ENCODE measurements at places on chromosomes 11 and 22.

DNA sequence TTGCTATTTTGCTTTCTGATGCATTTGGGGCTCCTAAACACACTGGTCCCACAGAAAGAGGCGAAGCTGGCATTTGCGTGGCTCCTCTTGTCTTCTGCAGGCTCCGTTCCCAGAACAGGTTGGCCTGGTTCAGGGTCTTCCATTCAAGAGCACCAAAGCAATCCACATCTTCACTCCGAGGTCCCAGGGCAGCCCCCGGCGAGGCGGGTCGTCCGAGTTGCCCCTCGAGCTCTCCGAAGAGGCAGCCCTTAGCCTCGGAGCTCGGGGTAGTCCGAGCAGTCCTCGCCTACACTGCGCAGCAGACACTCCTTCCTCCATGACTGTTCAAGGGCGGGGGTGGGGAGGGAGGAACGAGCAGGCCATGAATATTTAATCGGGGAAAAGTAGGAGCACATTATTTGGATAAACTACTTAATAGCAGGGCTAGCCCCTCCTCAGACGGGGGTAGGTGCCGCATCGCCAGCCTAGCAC, 321.3 kb downstream of the BLID start:
- DNase-seq = no peak

GRCh38 chr22:22902247-22903001, 14.8 kb downstream of the IGLL5 start:
- no peak for DNase-seq

- DNase-seq = no peak
Measured at GRCh38 chr11:47932544-47932943, 47.8 kb upstream of the PTPRJ start.

DNA sequence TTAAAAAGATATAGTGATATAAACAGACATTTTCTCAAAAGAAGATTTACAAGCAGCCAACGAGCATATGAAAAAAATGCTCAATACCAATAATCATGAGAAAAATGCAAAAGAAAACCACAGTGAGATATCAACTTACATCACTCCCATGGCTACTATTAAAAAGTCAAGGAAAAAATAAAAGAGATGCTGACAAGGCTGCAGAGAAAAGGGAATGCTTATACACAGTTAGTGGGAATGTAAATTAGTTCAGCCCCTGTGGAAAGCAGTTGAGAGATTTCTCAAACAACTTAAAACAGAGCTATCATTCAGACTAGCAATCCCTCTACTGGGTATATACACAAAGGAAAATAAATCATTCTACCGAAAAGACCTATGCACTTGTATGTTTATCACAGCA, 97.1 kb upstream of the CARD18 start:
- DNase-seq = no peak

GRCh38 chr22:20089977-20090729, 10.1 kb downstream of the DGCR8 start:
- DNase-seq = no peak

- DNase-seq = no peak
Measured at GRCh38 chr11:57294225-57295131, 30.3 kb downstream of the TNKS1BP1 start.

- no peak for DNase-seq
Measured at GRCh38 chr11:2453436-2453835, 8.6 kb downstream of the KCNQ1 start.
